ENCODE measurements at places on chromosomes 7 and 10.

GRCh38 chr7:41467596-41467995 lies 235.3 kb downstream of the INHBA start:
- DNase-seq, result no peak

DNA sequence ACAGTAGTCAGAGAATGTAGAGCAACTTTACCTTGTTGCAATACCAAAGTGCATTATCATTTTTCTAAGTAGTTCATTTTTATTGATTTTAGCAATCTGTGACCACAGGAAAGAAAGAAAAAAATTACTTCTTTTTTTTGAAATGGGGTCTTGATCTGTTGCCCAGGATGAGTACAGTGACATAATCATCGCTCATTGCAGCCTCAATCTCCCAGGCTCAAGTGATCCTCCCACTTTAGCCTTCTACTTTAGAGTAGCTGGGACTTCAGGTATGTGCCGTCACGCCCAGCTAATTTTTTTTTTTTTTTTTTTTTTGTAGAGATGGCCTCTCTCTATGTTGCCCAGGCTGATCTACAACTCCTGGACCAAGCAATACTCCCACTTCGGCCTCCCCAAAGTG lies 11.4 kb upstream of the OAT start:
- no peak for DNase-seq

- DNase-seq, result peak; percentile 51
Measured at GRCh38 chr10:43390759-43391158, 18.2 kb downstream of the HNRNPF start.

- no peak for DNase-seq
Measured at GRCh38 chr10:73653701-73654100, 2.1 kb downstream of the SYNPO2L start.

DNA sequence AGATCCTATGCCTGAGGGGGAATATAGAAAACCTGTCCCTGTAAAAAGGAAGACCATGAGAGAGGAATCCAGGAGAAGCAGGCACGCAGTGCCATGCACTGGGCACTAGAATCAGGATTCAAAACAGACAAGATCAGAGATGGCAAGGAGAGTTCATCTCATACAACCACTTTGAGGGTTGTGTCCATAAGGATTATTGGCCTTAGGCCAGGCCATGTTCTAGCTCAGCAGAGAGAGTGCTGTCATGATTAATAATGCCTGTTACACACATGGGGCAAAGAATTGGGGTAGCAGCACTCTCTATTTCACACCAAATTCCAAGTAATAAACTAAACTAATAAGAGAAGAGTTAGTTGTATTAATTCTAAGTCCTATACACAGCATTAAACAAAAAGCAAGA lies 29.1 kb downstream of the EZH2 start:
- DNase-seq, result no peak
